Psoas muscle (tissue), 8 donors: ENCODE measurements at places on chromosomes 13 and 19. TPM values are rescaled to one million over a fixed set of nuclear protein-coding genes. Genes with fewer than 3 reads are reported as not detected.
A peak's percentile ranks its signal among the peaks of the same experiment; 100 is the strongest.

DNA sequence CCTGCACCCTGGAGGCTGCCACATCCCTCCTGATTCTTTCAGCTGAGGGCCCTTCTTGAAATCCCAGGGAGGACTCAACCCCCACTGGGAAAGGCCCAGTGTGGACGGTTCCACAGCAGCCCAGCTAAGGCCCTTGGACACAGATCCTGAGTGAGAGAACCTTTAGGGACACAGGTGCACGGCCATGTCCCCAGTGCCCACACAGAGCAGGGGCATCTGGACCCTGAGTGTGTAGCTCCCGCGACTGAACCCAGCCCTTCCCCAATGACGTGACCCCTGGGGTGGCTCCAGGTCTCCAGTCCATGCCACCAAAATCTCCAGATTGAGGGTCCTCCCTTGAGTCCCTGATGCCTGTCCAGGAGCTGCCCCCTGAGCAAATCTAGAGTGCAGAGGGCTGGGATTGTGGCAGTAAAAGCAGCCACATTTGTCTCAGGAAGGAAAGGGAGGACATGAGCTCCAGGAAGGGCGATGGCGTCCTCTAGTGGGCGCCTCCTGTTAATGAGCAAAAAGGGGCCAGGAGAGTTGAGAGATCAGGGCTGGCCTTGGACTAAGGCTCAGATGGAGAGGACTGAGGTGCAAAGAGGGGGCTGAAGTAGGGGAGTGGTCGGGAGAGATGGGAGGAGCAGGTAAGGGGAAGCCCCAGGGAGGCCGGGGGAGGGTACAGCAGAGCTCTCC is 6.9 kb upstream of the CEACAM5 start:
- no peak overlapping the region for H3K4me3 ChIP-seq
- no peaks in the 10 kb centered on the region for H3K4me1 ChIP-seq
- H3K36me3 ChIP-seq: no peaks in the 10 kb centered on the region
- H3K27ac ChIP-seq: no peak overlapping the region
- no peak for DNase-seq
- peaks cover 4% of the 10 kb centered on the region for H3K27me3 ChIP-seq

DNA sequence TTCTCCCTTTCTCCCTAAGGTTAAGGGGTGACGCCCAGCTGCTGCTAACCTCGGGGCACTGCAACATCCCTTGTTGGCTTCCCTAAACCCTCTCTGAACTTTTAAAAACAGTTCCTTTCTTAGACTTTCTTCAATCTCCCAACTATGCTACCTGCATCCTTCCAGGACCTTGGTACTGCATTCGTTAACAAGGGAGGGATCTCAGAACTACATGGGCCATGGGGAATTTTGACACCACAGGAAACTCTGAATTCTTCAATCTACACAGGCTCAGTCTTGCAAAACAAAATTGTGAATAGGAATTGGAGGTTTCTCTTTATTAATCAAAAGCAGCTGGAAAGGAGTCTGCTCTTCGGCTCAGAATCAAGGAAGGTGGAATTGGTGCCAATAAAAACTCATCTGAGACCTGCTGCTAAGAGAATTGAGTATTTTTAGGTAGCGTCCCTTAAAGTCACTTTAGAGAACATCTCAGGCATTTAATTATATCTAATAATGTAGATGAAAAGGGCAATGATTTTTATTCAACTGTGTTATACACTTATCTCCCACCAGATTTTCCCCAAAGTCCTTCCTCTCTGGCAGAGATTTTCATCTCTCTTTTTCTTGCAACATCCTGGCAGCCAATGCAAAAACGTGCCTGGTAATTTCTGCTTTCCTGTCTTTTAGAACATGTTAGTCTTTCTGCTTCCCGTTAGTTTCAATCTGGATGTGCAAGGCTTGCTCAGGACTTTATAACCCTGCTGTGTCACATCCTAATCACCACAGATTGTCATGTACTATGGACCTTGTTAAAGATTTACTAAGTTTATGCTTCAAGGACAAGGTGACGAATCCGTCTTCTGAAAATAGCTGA is 69.1 kb upstream of the SLC15A1 start:
- H3K27me3 ChIP-seq: no peaks in the 10 kb centered on the region
- H3K4me1 ChIP-seq: no peaks in the 10 kb centered on the region
- H3K36me3 ChIP-seq: no peaks in the 10 kb centered on the region
- DNase-seq: no peak

DNA sequence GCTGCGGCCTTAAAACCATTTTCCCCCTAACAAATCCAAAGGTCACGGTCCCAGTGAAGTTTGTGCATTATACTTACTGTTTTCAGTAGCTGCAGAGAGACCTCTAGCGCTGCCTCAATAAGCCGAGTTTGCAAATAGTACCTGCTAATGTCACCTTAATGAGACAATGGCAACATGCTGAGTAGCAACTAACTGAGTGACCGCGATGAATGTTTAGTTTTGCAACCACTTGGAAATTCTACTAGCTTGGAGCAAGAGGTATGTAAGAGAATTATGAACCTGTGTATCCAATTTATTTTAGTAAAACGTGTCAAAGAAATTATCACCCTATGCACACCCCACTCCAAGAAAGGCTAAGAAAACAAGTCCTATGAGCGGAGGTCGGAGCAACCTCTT is 1.2 kb downstream of the KPNA3 start:
- H3K4me3 ChIP-seq: peak overlapping the region; percentile 95
- H3K27me3 ChIP-seq: no peaks in the 10 kb centered on the region
- DNase-seq: no peak
- peaks cover 3% of the 10 kb centered on the region for H3K36me3 ChIP-seq

DNA sequence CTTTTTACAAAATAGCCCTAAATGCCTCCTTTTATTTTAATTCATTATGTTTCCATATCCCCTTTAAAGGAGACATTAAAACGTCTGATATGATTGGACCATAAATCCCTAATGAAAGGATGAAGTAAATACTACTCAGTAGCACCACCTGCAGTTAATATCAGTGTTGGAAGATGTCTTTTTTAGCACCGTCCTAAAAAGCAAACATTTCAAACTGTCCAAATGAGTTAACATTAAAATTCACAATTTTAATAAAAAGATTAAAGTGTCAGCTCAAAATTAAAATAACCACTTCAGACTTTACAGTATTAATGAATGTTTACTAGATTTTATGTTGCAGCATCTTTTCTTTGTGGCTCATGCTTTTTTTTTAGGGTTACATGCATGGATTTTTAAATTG is 12.3 kb downstream of the ZNF507 start:
- peaks cover 97% of the 10 kb centered on the region for H3K36me3 ChIP-seq
- DNase-seq: no peak
- H3K4me1 ChIP-seq: peaks cover under 1% of the 10 kb centered on the region
- H3K27ac ChIP-seq: no peak overlapping the region
- no peaks in the 10 kb centered on the region for H3K27me3 ChIP-seq

DNA sequence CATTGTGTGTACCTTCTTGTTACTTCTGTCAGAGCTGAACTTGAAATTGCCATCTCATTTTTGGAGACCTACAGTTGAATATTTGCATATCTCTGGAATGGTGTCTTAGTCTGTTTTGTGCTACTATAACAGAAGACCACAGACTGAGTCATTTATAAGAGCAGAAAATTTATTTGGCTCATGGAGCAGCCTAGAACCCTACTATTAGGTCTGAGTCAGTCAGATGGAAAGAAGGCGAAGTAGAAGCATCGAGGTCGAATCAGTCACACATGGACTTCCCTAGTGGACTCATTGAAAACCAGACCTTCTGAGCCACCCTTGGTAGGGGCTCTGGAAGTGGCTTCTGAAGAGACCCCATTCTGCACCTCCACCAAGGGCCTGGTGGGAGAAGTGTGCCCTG is 33.9 kb upstream of the TPT1 start:
- H3K36me3 ChIP-seq: no peaks in the 10 kb centered on the region
- DNase-seq: no peak
- H3K27me3 ChIP-seq: no peaks in the 10 kb centered on the region
- peaks cover 26% of the 10 kb centered on the region for H3K4me1 ChIP-seq

DNA sequence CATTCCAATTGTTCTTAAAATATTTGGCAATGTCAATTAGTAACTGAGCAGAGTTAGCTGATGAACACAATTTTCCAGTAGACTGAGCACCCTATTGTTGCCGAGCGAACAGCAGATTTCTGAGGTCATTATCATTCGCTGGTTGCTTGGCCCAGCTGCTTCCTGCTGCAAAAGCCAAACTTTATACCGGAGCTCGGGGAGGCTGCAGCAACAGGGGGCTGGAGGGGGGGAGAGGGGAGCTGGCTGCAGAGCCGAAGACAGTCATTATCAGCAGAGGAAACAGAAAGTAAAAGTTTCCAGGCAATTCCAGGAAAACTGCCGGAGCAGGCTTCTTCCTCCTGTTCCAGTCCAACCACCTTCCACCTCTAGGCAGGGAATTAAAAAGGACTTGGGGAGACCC is 77.9 kb downstream of the ZNF536 start:
- H3K4me1 ChIP-seq: no peaks in the 10 kb centered on the region
- DNase-seq: no peak
- H3K4me3 ChIP-seq: peak overlapping the region; percentile 42

RNF113B gene
- not detected for total RNA-seq

GRCh38 chr13:110121422-110122083 is 185.4 kb downstream of the COL4A1 start:
- H3K4me3 ChIP-seq: no peak overlapping the region
- H3K4me1 ChIP-seq: peaks cover 9% of the 10 kb centered on the region
- peak overlapping the region; percentile 63 for H3K27ac ChIP-seq
- no peak for DNase-seq
- no peaks in the 10 kb centered on the region for H3K36me3 ChIP-seq

DNA sequence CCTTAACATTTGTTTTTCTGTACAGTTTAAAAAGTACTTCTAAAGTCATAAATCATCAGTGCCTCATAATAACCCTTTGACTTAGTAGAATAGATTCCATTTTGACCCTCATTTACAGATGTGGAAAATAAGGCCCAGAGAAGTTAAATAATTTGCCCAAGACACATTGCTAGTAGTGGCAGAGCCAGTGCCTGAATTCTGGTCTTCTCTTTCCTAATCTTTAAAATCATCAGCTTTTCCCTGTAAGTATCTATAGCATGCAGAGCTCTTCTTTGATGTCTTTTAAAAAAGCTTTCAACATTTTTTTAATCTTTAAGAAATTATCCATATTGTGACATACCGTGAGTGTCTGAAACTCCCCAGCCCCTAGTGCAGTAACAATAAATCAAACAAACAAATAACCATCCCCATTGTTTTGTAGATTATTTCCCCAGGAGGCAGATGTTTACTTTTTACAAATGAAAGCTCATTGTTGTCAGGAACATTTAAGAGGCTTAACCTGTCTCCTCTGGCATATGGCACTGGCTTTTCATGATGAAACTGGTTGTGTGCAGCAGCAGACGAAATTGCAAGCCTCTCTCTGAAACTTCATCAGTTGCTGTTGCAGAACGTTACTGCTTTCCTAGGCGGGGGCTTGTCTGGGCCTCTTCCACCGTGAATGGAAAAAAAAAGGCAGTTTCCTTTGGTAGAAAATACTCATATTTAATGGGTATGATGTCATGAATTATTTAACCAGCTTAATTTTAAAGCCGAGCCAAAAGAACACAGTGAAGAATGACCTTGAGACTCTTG is 31.7 kb upstream of the PCDH8 start:
- H3K4me3 ChIP-seq: no peak overlapping the region
- no peaks in the 10 kb centered on the region for H3K27me3 ChIP-seq
- H3K27ac ChIP-seq: no peak overlapping the region
- no peaks in the 10 kb centered on the region for H3K4me1 ChIP-seq
- no peak for DNase-seq
- H3K36me3 ChIP-seq: no peaks in the 10 kb centered on the region
